A549 treated with ZK216348 at 1 μM for 4 hours (cell line): ENCODE measurements at places on chromosomes 5 and 9. TPM values are rescaled to one million over a fixed set of nuclear protein-coding genes. Genes with fewer than 3 reads are reported as not detected.

NDST1 gene
- total RNA-seq: 40.4 to 72.8 TPM (median 62.6 TPM) in 5 replicates

PCDHA8 gene
- 0.05 TPM in 1 of 5 replicates, not detected in the others for total RNA-seq

COL15A1 gene
- 0.28 to 0.58 TPM (median 0.39 TPM) in 5 replicates for total RNA-seq

GLDC gene
- 13.6 to 14.5 TPM (median 14.1 TPM) in 5 replicates for total RNA-seq

SLCO4C1 gene
- 0.04 TPM in 1 of 5 replicates, not detected in the others for total RNA-seq

PHAX gene
- 50.1 to 94.3 TPM (median 53.7 TPM) in 5 replicates for total RNA-seq

PCDHA9 gene
- 0.04 TPM in 1 of 5 replicates, not detected in the others for total RNA-seq

SOHLH1 gene
- not detected in 5 replicates for total RNA-seq
